Peyer's patch (tissue), 4 donors: ENCODE measurements at places on chromosomes 7 and 10. TPM values are rescaled to one million over a fixed set of nuclear protein-coding genes. Genes with fewer than 3 reads are reported as not detected.

GRCh38 chr7:34087892-34088891 is 182.9 kb downstream of the BMPER start:
- no peak overlapping the region for H3K27ac ChIP-seq
- no peaks in the 10 kb centered on the region for H3K27me3 ChIP-seq
- no peaks in the 10 kb centered on the region for H3K36me3 ChIP-seq

- H3K36me3 ChIP-seq = no peaks in the 10 kb centered on the region
- no peak overlapping the region for H3K4me3 ChIP-seq
- H3K27me3 ChIP-seq = no peaks in the 10 kb centered on the region
- H3K4me1 ChIP-seq = no peaks in the 10 kb centered on the region
- DNase-seq = no peak
Measured at GRCh38 chr10:42888504-42889095, 106.0 kb downstream of the BMS1 start.

- no peak overlapping the region for H3K27ac ChIP-seq
- no peaks in the 10 kb centered on the region for H3K36me3 ChIP-seq
- peaks cover 57% of the 10 kb centered on the region for H3K4me1 ChIP-seq
- no peak for DNase-seq
Measured at GRCh38 chr10:119656760-119657159, 5.6 kb downstream of the BAG3 start.

- no peaks in the 10 kb centered on the region for H3K36me3 ChIP-seq
- no peak overlapping the region for H3K27ac ChIP-seq
- no peak overlapping the region for H3K4me3 ChIP-seq
- H3K27me3 ChIP-seq = no peaks in the 10 kb centered on the region
Measured at GRCh38 chr10:131070856-131071255, 240.7 kb downstream of the TCERG1L start.

GRCh38 chr10:59965899-59966650 is 59.7 kb upstream of the CCDC6 start:
- H3K4me3 ChIP-seq = no peak overlapping the region
- no peak for DNase-seq
- no peak overlapping the region for H3K27ac ChIP-seq
- no peaks in the 10 kb centered on the region for H3K27me3 ChIP-seq

- no peaks in the 10 kb centered on the region for H3K27me3 ChIP-seq
- no peak overlapping the region for H3K4me3 ChIP-seq
- no peaks in the 10 kb centered on the region for H3K36me3 ChIP-seq
- DNase-seq = peak; percentile 8
- no peaks in the 10 kb centered on the region for H3K4me1 ChIP-seq
Measured at GRCh38 chr10:119330342-119330741, 123.0 kb downstream of the GRK5 start.

The BLNK gene
- total RNA-seq = 50.6 TPM
